DMS153 (cell line): ENCODE measurements at places on chromosomes 6 and 20.
A peak's percentile ranks its signal among the peaks of the same experiment; 100 is the strongest.

- DNase-seq, result no peak
These were observed 2.4 kb downstream of the C6orf132 start for GRCh38 chr6:42140032-42140431.

DNA sequence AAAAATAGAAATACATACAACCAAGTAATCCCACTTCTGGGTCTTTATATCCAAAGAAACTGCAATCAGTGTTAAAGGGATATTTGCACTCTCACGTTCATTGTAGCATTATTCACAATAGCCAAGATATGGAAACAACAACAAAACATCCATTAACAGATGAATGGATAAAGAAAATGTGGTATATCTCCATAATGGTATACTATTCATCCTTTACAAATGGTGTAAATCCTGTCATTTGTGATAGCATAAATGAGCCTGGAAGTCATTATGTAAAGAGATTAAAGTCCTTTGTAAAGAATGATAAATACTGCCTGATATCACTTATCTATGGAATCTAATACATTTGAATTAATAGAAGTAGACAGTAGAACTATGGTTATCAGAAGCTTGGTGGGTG, 327.7 kb downstream of the UTRN start:
- no peak for DNase-seq

DNA sequence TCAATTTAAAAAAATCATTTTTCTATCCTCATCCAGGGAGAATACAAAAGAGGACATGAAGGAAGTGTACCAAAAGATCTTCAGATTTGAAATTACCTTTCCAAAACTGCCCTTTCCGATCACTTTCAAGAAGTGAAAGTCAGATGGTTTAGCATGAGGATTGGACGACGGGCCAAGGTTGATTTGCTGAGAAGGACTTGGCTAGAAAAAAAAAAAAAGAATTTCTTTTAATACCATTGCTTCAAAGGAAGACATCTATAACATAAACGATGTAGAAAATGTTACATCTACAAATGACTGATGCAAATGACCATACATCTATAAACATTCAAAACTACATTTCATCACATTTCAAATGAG, 120.9 kb upstream of the SLC2A12 start:
- no peak for DNase-seq

- DNase-seq, result no peak
These were observed 24.1 kb downstream of the ZHX3 start for GRCh38 chr20:41293269-41294037.

- peak; percentile 61 for DNase-seq
These were observed 13.3 kb upstream of the RBPJL start for GRCh38 chr20:45293041-45294002.

DNA sequence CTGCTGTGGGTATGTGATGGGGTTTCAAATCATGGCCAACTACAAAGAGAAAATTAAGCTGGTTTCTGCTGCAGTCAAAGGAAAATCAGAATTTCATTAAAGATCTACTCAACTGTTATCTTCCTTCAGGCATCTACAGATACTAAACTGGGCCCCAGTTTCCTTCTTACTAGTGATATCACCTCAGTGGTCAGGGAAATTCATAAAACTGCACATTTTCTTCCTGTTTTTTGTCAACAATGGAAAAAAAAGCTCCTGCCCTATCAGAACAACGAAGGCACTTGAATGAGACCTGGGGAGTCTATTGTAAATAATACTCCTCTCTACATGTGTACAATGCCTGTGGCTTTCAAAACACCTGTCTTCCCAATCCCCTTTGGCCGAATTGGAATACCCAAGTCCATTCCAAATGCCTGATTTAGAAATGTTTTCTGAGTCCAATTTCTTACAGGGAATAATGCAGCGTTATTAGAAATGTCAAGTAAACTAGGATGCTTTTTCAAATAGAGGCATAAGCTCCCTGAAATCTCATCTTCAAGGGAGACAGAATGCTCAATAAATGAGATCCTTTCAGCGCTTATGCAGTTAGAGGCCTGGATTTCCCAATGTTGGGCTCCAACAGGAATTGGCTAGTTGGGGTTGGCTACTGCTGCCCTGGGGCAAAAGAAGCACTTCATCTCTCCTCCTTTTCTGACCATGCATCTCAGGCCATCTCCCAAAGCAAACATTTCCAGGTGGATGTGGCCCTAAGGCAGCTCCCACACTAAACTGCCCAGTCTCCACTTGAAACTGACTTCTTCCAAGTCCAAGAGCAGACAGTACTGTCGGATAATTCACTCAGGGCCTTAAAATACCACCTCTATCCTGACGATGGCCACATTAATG, 143.3 kb downstream of the NFATC2 start:
- peak; percentile 0 for DNase-seq

DNA sequence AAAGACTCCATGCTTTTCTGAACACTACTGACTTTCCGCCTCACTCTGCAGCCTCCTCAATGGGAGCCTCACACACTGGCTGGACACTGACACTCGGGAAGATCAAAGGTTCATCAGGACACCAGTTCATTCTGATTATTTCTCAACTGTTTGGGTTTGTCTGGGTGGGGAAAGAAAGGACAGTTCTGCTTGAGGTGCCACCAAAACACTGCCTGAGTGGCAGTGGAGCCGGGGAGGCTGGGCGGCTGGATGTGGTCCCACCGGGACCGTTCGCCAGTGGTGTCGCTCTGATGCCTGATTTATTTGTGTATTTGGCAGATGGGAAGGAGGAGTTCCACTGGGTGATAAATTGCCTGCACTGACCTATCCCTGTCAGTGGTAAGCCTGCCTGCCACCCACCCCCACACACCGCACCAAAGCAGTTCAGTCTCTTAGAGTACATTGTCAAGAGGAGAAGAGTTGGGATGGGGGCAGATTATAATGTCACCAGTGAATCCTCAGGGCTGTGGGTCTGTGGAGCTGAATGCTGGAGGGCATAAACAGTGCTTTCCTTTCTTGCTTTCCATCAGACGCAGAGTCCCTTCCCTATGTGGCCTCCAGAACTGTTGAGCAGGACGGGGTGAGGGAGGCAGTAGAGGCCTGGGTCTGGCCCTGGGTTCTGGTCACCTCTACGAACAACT, 49.8 kb downstream of the EDN1 start:
- no peak for DNase-seq

DNA sequence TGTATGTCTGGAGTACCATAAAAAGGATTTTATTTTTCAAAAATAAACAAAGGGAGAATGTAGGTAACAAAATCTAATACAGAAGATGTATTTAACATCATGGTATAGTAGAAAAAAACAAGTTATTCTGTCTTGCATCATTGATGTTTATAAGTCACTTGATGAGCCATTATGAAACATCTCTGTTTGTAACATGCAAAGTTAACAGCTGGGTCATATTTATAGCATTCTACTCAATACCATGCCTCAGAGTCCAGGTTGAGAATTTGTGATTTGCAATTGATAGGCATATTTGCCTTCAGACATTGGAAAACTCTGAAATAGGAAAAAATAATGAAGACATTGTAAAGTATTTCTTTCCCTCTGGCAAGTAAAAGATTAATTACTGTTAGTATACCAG, 52.3 kb upstream of the IL20RA start:
- no peak for DNase-seq

DNA sequence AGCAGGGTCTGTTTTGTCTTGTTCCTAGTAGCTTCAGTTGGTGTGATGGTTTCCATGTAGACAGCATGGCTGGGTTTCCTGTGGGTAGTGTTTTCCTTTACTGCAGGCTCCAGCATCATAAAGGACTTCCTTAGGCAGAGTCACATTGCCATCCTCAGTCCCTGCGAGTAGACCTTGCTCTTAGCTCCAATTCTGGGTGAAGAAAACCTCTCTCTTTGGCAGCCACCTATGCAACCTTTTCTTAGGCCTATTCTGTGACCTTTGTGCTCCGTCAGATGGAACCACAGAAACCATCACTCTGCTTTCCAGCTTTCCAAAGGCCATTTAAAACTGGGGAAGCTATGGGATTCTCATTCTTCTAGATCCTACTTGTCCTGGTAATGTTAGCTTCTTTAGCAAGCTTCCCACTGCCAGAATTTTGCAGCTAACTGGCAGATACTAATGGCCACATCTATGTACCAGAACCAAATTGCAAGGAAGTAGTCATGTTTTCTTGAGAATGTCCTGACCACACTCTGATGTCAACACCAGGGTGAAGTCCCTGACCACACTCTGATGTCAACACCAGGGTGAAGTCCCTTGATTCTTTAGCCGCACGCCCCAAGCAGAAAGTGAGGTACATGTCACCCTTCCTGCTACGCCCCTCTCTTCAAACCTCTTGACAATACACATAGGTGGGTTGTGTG, 646.6 kb upstream of the HS3ST5 start:
- DNase-seq, result no peak

DNA sequence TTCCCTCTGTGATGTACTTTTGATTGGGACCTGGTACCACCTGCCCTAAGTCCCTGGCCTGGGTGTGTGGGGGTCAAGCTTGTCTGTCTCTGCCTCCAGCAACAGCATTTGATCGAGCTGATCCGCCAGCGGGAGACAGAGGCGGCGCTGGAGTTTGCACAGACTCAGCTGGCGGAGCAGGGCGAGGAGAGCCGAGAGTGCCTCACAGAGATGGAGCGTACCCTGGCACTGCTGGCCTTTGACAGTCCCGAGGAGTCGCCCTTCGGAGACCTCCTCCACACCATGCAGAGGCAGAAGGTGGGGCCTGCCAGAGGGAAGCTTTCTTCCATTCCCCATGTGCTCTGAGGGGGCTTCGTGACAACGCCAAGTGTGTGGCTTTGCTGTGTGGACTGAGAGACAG, 5.4 kb downstream of the GID8 start:
- DNase-seq, result no peak
